Sciatic nerve (tissue), 2 donors: ENCODE measurements at places on chromosomes 7 and 10. TPM values are rescaled to one million over a fixed set of nuclear protein-coding genes. Genes with fewer than 3 reads are reported as not detected.

AGMO gene
- total RNA-seq: 6.9 TPM

PNLIPRP3 gene
- total RNA-seq: not detected

THSD7A gene
- total RNA-seq: 30.9 TPM

ADD3 gene
- 321 TPM for total RNA-seq

SLC26A3 gene
- not detected for total RNA-seq

DUS4L gene
- 6.6 TPM for total RNA-seq

OPN1SW gene
- not detected for total RNA-seq

FAM25G gene
- not detected for total RNA-seq

FAM180A gene
- 8.0 TPM for total RNA-seq

SEC24C gene
- 53.6 TPM for total RNA-seq

MLXIPL gene
- 23.8 TPM for total RNA-seq

GPR15LG gene
- not detected for total RNA-seq

NEBL gene
- total RNA-seq: 37.2 TPM

PLXNA4 gene
- 9.0 TPM for total RNA-seq

ANKRD2 gene
- total RNA-seq: not detected

SLC13A1 gene
- total RNA-seq: not detected

SYT15 gene
- 17.1 TPM for total RNA-seq

CALML3 gene
- total RNA-seq: not detected

ZNF365 gene
- total RNA-seq: 0.18 TPM

POM121 gene
- 32.5 TPM for total RNA-seq

SNCG gene
- 132 TPM for total RNA-seq

CACNA2D1 gene
- 16.9 TPM for total RNA-seq

CCL26 gene
- 4.3 TPM for total RNA-seq
